Activated CD4-positive, alpha-beta T cell treated with anti-CD3 and anti-CD28 coated beads for 36 hours (primary cell): ENCODE measurements at places on chromosomes 6 and 20.

- DNase-seq = peak; percentile 88
These were observed 33.4 kb upstream of the AAR2 start for GRCh38 chr20:36202891-36203338.

DNA sequence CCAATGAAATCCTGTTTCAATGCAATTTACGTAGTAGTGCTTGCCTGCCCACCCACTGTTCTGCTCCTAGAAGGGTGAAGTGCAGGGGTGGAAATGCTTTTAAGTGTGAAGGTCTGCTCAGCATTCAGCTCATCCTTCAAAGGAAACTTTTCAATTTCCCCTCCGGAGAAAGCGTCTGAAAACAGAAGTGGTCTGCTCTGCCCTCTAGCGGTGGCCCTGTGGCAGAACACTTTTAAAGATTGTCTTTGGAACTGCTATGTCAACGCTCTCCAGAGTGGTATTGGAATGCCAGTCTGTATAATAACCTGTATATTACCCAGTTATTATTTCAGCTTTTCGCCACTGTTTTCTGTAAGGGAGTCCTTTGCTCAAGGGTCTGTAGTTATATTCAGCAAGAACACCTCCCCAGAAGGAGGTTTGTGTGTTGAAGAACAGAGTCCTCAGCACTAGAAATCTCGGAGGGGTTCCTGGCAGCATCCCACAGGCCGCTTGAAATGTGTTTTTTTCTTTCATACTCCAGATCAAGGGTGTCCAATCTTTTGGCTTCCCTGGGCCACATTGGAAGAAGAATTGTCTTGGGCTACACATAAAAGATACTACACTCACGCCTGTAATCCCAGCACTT lies 63.1 kb upstream of the KLHL31 start:
- peak; percentile 71 for DNase-seq

GRCh38 chr20:15257569-15257870 lies 920.1 kb upstream of the FLRT3 start:
- DNase-seq = no peak

DNA sequence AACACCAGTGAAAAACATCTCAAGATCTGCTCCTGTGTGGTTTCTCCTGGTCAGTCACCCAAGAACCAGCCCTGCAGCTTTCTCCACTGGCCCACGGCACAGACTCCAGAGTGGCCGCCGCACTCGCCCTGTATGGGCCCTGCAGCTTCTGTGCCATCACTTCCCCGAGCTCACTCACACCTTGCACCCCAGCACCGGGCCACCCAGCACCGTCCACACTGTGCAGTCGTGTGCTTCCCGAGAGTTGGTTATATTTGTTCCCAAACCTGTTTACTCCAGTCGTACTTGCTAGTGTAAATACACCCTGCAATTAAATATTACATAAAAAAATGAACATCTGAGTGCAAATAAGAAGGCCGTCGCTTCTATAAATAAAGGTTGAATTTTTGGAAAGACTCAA lies 341.7 kb downstream of the CDH26 start:
- no peak for DNase-seq

GRCh38 chr6:41878961-41879405 lies 16.2 kb downstream of the USP49 start:
- no peak for DNase-seq

GRCh38 chr6:40485795-40486194 lies 101.4 kb downstream of the LRFN2 start:
- DNase-seq = no peak
